ENCODE measurements at places on chromosomes 2 and 18.

GRCh38 chr2:70529610-70530009, 24.0 kb downstream of the TGFA start:
- no peak for DNase-seq

DNA sequence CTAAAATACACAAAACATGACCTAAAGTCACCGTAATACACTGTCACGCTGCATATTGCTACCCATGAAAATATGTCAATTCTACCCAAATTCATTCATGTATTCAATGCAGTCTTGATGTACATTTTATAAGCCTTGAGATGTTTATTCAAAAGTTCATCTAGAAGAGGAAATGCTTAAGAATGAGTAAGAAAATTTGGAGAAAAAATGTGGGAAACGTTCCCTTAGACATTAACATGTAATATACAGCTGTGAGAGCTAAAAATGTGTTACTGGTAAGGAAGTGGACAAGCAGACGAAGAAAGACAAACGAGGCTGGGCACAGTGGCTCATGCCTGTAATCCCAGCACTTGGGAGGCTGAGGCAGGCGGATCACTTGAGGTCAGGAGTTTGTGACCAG, 37.3 kb downstream of the THAP4 start:
- DNase-seq: no peak

DNA sequence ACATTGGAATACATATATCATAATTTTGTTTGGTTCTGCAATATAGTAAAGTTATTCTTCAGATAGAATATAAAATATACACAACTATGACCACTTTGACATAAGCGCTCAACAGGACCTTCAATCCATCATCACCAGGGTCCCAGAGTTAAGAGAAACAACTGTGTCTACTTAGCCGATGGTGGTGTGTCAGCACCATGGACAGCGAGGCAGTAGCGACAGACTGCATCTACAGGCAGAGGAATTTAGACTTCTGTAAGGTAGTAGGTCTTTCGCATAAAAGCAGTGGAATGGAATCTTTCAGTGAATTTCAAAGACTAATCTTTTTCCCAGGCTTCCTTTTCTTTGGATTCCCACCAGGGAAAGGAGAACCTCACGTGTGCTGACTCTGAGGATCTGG, 20.5 kb upstream of the LRPPRC start:
- DNase-seq: peak; percentile 6

GRCh38 chr2:22952656-22953225, 432.2 kb upstream of the KLHL29 start:
- DNase-seq: no peak

DNA sequence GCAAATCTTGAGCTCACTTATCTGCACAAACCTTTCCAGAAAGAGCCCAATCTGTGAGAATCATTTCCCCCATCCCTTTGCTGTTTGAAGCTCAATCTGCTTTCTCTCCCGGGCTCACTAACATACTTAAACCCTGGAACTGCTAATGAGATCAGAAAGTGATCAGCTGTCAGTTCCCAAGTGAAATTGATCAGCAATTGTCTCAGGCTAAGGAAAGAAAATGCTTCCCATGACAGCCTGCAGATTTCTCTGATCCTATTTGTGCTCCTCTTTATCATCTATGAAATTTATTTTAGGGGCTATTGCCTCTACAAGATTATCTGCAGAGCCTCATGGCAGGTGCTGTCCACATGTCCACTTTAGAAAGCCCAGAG, 239.0 kb upstream of the CXCR4 start:
- no peak for DNase-seq

GRCh38 chr2:28134262-28134812, 243.8 kb downstream of the BABAM2 start:
- no peak for DNase-seq

GRCh38 chr18:6004119-6004518, 108.8 kb upstream of the TMEM200C start:
- DNase-seq: no peak

DNA sequence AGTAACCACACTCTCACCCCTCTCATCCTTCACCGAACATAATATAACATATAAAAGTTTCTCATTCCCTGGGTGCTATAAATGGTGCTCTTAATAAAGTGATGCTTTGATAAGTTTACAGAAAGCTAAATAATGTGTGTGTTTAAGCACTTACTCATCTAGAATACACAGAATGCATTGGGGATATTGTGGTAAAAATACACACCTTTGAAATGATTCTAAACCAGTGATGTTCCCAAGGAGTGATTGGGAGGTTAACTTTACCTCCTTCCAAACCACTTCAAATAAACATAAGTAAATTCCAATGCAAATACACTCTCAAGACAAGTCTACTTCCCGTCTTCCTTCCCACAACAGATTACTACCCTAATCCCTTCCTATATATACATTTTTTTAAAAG, 85.3 kb upstream of the TWSG1 start:
- DNase-seq: no peak

DNA sequence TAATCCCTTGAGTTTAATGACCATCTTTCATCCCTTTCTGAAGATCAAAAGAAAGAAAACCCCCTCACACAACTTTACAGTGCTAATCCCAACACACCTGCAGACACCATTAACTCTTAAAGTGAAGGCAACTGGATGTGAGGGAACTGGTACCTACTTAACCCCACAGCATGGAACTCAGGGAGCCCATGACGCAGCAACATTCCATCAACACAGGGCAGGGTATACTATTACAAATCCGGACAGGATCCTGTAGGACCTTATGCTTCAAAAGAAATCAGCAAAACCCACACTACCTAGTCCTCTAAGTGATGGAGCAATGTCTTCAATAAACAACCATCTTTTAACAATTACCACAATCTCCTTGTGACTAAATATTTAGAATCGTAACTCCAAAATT, 78.6 kb downstream of the FARSB start:
- no peak for DNase-seq

GRCh38 chr2:54088191-54088634, 27.2 kb upstream of the ACYP2 start:
- no peak for DNase-seq

DNA sequence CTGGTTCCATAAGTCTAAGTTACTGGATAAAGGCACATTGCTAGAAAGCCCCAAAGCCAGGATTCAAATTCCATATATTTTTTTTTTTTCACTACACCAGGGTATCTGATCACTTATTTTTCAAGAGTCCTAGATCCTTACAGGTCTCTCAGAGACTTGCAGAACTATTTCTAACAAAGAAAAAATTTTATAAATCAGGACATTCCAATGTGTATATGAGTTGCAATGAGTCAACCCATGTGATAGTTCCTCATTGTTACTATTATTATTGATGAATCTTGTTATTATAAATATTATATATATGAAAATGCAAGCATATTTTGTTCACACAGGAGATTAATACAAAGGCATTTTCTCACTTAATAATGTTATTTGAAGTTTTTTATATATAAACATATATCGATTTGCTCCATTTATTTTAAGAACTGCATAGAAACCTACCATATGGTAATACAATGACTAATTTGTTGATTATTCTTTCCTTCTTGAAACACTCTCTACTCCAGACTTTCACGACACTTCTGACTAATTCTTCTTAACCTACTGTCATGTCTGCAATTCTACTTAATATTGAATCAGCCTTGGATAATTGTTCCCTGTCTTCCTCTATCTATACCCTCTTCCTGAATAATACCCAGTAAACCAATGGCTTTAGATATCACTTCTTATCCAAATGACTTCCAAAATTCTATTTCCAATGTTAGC, 968.4 kb upstream of the NRXN1 start:
- no peak for DNase-seq

- DNase-seq: no peak
Observed at GRCh38 chr2:75751360-75751759, 40.6 kb upstream of the GCFC2 start.

GRCh38 chr2:149399934-149400615, 69.7 kb downstream of the LYPD6 start:
- DNase-seq: no peak

DNA sequence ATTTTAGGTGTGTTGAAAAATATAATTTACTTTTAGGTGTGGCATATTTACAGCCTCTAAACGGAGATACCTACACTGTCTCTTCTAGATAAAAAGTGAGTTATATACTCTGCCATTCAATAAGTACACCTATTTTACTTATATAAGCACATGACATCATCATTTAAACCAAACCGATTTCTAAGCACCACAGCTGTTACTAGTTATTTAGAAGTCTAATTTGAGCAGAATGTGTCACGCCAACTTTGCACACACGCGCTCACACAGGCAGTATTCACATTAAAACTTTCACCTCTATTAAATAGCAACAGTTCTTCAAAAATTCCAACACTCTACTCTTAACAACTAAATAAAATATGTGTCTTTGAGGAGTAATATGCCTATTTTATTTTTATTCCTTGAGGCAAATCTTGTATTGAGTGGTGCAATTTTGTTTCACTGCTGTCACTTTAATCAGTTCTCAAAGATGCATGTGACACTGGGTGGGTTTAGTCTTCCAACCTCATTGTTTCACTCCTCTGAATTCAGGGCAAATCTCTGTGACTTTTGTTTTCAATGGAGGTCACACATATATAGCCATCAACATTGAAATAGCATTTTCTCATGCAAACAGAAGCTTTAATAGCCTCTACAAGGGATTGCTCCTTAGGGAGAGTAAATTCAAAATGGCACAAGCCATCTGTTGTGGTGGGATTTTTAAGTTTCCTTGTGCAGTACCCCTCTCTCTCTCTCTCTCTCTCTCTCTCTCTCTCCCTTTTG, 721.0 kb downstream of the PLCL1 start:
- no peak for DNase-seq

DNA sequence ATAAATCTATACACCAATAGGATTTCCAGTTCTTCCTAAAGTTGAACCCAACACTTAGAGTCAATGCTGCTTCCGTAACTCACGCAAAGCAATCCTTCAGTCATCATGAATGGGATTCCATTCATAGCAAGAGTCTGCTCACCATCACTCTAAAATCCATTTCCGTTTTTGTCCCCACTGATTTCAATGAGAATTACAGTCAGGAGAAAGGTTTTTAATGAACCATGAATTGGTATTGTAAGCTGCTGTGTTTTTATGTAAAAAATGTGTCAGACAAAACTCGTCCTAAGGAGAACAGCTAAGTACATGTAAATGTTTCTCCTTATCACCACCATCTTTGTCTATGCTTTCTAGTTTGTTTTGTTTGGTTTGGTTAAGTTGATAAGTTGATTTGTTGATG, 391.5 kb downstream of the IRS1 start:
- no peak for DNase-seq

GRCh38 chr18:67043276-67043675, 439.4 kb upstream of the CDH19 start:
- DNase-seq: no peak

GRCh38 chr18:44725300-44726058, 44.8 kb downstream of the SETBP1 start:
- DNase-seq: peak; percentile 27

GRCh38 chr18:13273800-13274199, 55.2 kb downstream of the LDLRAD4 start:
- DNase-seq: no peak

DNA sequence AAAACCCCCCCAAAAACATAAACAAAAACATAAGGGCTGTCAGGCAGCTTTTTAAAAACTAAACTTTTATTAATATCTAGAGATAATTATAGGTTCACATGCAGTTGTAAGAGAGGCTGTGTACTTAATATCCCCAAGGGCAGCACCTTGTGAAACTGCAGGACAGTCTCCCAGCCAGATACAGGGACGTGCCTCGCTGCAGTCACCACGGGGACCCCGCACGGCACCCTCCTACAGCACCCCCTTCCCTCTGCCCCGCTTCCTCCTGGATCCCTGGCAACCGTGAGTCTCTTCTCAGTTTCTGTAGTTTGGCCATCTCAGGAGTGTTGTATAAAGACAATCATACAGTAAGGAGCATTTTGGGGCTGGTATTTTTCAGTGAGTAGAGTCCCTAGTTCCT, 6.8 kb upstream of the COLEC11 start:
- no peak for DNase-seq

DNA sequence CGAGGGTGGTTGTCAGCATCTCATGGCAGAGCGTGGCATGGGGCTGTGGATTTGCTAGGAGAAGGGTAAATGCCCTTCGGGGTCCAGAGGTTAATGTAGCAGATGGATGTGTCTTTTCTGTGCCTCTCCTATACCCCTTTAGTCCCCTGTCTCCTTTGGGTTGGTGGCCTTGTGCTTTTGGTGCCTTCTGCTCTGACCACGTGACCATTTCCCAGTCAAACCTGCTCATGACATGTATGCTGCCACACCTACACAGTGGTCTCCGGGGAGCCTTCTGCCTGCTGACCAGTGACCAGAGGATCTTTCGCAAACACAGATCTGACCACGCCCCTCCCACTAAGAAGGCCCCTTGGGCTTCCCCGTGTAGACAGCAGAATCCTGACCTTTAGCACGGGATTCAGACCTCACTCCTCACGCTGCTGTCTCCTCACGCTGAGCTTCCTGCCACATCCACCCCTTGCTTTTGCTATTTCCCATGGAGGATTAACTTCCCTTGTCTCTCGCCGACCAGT, 116.2 kb downstream of the ACOXL start:
- DNase-seq: no peak

- DNase-seq: no peak
Observed at GRCh38 chr2:189273734-189274133, 94.2 kb upstream of the COL5A2 start.

GRCh38 chr2:37698931-37699481, 27.6 kb upstream of the CDC42EP3 start:
- no peak for DNase-seq

DNA sequence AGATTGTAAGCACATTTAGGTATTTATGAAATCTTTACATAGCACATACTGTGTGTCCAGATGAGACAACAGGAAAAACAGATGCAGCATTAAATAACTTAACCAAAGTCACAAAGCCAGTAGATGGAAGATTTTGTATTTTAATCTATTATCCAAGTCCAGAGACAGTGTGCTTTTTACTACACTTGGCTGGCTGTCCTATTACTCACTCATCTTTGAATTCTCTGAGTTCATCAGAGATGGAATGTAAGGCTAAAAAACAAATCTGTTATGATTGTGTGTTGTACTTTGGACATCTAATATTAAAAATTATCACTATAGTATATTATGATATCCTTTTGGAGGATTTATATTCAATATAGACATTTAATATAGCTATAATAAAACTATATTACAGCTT, 1189.4 kb downstream of the DSC3 start:
- no peak for DNase-seq

GRCh38 chr2:241025639-241026038, 27.2 kb downstream of the SNED1 start:
- peak; percentile 0 for DNase-seq

DNA sequence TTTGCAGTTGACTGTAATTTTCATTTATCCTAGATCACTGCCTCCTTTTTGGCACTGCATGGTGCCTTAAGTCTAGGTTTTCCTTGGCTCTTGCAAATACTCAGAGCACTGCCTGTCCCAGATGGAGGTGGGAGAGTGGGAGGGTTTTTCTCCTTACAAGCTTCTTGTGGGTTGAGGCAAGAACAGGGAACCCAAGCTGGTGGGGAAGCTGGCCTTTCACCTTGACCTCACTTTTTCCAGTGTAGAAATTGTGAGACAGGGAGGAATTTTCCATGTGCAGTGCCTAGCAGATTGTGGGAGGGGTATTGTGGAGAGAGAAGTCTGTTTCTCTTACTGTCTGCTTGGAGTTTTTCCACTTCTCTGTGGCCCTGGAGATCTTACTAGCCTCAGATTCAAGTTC, 21.5 kb downstream of the GALNT1 start:
- no peak for DNase-seq

GRCh38 chr2:145277922-145278321, 758.0 kb upstream of the ZEB2 start:
- no peak for DNase-seq

Measured in fibroblast of gingiva (primary cell).